ENCODE measurements at places on chromosomes 11 and 22. TPM values are rescaled to one million over a fixed set of nuclear protein-coding genes. Genes with fewer than 3 reads are reported as not detected.

DNA sequence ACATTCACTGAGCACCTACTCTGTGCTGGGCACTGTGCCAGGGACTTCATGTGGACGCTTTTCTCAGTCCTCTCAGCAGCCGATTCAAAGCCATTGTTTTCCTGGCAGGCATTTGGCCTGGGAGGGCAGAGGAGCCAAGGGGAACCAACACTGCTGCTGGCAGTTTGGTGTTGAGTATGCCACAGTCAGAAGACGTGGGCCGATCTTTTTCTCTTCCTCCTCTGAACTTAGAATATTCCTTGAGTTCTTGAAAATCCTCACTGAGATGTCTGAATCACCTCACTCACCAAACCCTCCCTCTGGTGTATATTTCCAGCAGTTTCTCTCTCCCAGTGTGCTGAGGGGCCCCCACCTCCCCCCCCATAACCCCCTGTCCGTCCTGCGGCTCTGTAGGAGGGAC is 114.5 kb upstream of the CRYBB3 start:
- no peak for DNase-seq

GRCh38 chr22:36197065-36197440 is 4.6 kb downstream of the APOL4 start:
- no peak for DNase-seq

Gene RPL27A
- 3,937 TPM for polyA plus RNA-seq

- DNase-seq = no peak
Measured at GRCh38 chr11:98895936-98896335, 124.8 kb upstream of the CNTN5 start.

Gene CNIH2
- 1.1 TPM for polyA plus RNA-seq

- DNase-seq = no peak
Measured at GRCh38 chr11:27118949-27119348, 78.3 kb downstream of the BBOX1 start.

Gene PATE2
- polyA plus RNA-seq = not detected

GRCh38 chr11:44750551-44751465 is 24.0 kb downstream of the TSPAN18 start:
- no peak for DNase-seq

DNA sequence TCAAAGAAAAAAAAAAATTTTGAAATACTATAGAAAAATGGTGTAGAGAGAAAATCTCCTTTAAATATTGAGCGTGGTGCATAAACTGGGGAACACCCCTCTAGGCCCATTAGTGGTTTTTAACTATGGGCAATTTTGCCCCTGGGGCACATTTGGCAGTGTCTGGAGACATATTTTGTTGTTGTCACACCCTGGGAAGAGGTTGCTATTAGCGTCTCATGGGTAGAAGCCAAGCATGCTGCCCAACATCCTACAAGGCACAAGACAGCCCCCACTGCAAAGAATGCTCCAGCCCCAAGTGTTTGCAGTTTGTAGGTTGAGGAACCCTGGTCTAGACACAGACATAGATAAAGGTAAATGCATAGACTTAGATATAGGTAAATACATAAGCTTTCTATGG is 92.6 kb downstream of the KIAA1671 start:
- DNase-seq = no peak

Gene CHRM4
- 0.38 TPM for polyA plus RNA-seq

Gene TRIM49B
- polyA plus RNA-seq = not detected

GRCh38 chr11:71223081-71223405 is 29.3 kb downstream of the SHANK2 start:
- DNase-seq = no peak

Gene ADAMTS15
- polyA plus RNA-seq = 3.4 TPM

- DNase-seq = no peak
Measured at GRCh38 chr11:2921742-2922493, 7.3 kb downstream of the PHLDA2 start.
